SK-N-SH (cell line): ENCODE measurements at places on chromosomes 13 and 19.

DNA sequence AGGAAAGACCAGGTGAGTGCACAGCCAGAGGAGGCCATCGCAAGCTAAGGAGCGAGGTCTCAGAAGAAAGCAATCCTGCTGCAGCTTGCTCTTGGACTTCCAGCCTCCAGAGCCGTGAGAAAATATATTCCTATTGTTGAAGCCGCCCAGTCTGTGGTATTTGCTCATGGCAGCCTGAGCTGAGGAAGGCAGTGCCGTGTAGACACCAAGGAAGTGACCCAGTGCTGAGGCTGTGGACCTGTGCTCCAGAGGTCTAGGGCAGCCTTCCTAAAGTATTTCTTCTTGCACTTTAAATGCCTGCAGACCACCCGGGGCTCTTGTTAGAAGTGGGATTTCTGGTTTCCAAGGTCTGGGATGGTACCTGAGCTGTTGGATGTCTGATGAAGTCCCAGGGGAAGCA, 158.5 kb upstream of the KL start:
- no peak for DNase-seq

DNA sequence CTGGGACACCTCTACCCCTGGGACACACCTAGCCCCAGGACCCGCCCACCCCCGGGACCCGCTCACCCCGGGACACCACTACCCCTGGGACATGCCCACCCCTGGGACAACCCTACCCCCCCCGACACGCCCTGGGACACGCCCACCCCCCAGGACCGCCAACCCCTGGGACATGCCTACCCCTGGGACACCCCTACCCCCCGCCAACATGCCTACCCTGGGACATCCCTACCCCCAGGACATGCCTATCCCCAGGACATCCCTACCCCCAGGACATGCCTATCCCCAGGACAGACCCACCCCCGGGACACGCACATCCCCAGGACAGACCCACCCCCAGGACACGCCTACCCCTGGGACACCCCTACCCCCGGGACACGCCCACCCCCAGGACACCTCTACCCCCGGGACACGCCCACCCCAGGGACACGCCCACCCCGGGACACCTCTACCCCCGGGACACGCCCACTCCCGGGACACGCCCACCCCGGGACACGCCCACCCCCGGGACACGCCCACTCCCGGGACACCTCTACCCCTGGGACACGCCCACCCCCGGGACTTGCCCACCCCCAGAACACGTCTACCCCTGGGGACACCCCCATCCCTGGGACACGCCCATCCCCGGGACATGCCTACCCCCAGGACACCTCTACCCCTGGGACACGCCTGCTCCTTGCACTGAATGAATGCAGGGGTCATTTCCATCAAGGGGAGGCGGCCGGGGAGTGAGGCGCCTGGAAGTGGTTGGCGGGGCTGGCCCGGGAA, 32.3 kb downstream of the ADPRHL1 start:
- DNase-seq = peak; percentile 78

GRCh38 chr19:28130066-28130511, 1082.9 kb downstream of the UQCRFS1 start:
- DNase-seq = no peak

DNA sequence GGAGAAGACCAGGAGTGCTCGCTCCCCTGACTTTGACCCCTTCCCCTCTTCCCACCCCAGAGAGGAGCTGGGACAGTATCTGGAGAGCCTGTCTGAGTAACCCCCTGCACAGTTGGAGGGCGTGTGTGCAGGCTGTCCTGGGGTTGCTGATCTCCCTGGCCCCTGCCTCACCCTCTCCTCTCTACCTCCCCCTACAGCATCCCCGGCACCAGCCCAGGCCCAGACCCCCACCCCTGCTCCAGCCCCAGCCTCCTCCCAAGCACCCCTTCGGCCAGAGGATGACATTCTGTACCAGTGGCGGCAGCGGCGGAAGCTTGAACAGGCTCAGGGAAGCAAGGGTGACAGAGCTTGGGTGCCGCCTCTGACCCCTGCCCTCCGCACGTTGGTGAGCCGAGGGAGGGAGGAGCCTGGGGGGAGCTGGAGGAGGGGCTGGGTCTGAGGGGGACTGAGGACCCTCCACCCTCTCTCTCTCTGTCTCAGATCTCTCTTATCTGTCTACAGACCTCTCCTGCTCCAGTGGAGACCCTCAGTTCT, 8.7 kb downstream of the PROSER3 start:
- DNase-seq = no peak

GRCh38 chr19:1231729-1232637, 5.8 kb downstream of the CBARP start:
- no peak for DNase-seq

GRCh38 chr19:57078802-57079201, 41.0 kb upstream of the USP29 start:
- DNase-seq = no peak

DNA sequence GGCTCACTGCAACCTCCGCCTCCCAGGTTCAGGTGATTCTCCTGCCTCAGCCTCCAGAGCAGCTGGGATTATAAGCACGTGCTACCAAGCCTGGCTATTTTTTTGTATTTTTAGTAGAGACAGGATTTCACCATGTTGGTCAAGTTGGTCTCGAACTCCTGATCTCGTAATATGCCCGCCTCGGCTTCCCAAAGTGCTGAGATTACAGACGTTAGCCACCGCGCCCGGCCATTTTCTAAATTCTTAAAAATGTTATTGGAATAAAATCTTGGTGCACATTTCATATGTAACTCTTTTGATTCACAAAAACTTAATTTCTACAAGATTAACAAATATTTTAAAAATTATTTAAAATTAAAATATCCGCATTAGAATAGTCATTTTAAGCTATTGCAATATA, 1480.3 kb upstream of the SPRY2 start:
- DNase-seq = no peak

DNA sequence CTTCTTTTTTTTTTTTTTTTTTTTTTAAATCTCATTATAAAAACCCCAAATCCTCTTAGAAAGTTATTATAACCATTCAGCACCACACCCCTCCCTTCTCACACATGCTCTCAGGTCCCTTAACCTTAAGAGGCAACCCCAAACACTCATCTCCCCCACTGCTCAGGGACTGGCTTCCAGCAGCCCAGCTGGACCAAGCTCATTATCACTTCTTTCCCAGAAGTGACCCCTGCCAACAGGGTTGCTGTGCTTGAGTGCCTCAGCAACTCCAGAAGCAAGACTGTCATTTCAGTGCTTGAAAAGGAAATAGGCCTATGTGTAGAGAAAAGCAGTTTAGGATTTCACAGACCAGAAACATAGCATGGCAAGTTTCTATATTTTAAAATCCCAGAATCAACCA, 84.3 kb downstream of the SLAIN1 start:
- no peak for DNase-seq

GRCh38 chr19:49120325-49120683, 960 bp downstream of the PPFIA3 start:
- no peak for DNase-seq

DNA sequence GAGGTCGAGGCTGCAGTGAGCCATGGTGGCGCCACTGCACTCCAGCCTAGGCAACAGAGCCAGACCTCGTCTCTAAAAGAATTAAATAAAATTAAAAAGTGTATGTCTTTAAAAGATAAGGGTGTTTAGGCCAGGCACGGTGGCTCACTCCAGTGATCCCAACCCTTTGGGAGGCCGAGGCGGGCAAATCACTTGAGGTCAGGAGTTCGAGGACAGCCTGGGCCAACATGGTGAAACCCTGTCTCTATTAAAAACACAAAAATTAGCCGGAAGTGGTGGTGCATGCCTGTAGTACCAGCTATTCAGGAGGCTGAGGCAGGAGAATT, 7.5 kb upstream of the SDHAF1 start:
- DNase-seq = no peak

DNA sequence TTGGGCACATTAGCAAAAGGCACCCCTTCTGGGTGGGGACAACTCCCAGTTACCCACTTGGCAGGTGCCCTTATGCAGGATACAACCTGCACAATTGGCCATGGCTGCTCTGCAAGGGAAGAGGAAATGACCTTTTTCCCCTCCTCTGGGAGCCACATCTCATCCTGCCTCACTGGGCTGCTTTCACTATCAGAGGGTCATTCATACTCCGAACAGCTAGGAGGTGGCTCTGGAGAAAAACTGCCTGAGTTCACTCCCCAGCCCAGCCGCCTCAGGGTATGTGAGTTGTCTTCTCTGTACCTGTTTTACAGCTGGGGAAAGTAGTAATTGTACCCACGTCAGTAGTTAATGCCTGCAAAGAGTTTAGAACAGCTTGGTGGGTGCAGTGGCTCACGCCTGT, 7.1 kb upstream of the ACTN4 start:
- DNase-seq = no peak

GRCh38 chr13:51839711-51840540, 5.1 kb downstream of the TMEM272 start:
- DNase-seq = no peak

DNA sequence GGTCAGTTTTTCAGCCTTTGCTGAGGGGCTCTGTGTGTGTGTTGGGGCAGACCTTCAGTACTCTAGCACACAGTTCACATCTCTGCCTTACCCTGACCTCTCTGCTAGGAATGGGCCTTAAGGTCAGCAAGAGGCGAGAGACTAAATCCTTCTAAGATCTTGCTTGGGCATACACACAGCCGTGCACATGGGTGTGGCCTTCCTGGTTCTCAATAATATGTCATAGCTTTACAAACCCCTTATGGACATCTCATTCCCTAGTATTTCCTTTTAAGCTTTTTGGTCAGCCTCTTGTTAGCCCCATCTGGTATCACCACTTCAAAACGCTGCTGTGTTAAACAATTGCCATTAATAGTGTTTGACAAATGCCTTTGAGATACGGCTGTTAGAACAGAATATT, 69.4 kb upstream of the SPATA13 start:
- DNase-seq = no peak

- DNase-seq = peak; percentile 48
Observed at GRCh38 chr13:48595431-48596429, 58.0 kb upstream of the CYSLTR2 start.

DNA sequence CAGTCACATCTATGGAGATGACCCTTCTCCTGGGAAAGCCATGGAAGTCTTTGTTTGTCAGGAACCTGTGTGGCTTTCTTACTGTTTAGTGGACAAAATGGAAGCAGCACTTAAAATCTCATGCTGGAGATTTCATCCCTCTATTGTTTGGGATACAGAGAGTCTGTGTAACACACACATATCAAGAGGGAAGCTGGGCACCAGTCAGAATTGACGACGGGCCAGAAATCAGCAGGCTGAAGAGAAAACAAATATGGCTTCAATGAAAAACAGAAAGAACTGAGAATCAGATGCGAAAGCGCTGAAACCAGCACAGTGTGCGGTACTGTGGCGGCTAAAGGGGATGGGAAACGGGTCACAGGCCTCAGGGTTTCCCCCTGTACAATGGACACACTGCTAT, 72.2 kb upstream of the WASF3 start:
- no peak for DNase-seq

DNA sequence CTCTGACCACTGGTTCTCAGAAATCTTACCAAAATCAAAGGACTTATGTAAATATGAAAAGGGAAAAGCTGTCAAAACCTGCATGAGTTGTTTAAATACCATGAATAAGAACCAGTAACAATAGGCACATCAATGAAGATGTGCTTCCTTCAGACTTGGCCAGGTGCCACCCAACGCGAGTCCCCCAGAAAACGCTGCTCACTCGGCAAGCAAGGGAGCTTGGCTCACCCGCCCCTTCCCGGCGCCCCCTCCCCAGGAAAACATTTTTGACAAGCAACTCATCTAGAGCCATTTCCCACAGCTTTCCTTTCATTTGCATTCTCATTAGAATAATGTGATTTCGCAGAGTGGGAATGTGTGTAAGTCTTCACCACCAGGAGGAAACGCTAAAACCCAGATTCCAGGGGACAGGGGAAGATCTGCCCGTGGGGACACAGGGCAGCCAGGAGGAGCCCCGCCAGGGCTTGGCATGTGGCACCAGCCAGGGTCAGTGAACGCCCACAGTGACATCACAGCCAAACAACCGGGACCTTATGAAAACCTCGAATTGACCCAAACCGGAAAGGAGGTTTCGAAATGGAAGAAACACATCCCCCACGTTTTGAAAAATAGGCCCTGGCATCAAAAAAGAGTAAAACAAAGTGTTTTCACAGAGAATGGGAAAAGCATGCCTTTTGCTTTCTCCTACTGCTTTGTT, 366.2 kb upstream of the TSHZ3 start:
- no peak for DNase-seq

DNA sequence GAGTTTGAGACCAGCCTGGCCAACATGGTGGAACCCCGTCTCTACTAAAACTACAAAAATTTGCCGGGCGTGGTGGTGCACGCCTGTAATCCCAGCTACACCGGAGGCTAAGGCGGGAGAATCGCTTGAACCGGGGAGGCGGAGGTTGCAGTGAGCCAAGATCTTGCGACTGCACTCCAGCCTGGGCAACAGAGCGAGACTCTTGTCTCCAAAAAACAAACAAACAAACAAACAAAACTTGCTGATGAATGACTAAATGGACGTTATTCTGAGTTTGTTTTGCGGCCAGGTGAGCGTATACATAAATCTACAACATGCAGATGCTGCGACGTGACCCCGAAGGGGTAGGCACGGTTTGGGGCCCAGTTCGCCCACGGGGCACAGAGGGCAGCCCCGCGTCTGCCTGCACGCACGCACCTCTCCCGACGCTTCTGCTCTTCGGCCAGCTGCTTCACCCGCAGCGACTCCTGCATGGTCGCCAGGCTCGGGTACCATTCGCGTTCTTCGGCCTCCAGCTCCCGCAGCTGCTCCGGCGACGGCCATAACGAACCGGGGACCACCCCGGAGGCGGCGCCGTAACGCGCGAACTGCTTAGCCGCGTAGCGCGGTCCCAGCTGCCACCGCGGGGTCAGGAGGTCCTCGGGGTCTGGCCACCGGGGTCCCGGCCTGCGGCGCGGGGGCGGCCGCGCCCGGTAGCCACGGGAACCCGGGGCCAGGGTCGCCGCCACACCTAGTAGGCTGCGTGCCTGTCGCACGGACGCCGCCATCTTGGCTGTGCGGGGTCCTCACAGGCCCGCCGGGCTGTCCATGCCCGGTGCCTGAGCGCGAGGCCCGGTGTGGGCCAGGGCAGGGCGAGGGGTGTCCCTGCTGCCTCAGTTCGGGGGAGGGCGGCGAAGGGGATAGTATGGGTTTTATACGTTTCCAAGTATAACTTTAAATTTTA, at the start of gene GADD45GIP1:
Gene GADD45GIP1, minus strand, starts transcription at position 778 of the 943 bp plus-strand sequence. Its CDS starts 11 bp downstream, at position 767.
- peak; percentile 94 for DNase-seq

- DNase-seq = no peak
Observed at GRCh38 chr19:43489310-43489709, 15.2 kb downstream of the PHLDB3 start.

DNA sequence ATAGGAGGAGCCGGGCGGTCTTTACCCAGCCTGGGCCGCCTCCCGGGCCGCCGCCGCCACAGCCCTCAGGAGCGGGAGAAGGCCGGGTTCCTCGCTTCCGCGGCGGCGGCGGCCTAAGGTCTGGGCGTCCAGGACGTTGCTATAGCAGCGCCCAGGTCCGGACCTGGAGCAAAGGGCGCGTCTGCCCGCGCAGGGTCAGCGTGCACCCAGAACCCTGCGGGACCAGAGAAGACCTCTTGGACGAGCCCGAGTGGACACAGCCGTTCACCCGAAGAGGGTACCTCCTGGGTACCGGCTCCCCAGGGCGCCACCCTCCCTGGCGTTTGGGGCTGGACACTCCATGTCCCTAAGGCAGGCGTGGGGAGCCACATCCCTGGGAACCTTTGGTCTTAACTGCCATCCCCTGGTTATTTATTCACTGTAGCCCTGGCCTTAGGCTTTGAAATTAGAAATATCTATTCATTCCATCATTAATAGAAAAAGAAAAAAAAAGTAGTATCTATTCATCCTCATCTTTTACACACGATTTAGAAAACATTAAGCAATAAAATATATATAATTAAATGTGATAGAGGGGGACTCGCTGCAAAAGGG, 2.4 kb downstream of the DZIP1 start:
- DNase-seq = peak; percentile 77
